ENCODE measurements at places on chromosomes 12 and 14.

DNA sequence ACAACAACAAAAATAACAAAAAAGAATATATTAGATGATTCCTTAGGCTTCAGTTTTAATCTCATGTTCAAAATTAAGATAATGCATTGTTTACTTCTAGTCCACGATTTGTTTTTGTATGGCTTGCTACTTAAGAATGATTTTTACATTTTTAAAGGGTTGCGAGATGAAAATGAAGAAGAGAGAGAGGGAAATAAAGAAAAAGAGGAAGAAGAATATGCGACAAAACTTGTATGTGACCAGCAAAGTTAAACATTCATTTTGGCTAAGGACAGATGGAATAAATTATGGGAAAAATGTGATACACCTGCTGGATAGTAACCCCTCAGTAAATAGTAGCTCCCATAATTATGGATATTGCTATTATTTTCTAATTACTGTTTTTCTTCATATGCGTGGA, 1.2 kb upstream of the GIT2 start:
- H3K27me3 ChIP-seq = no peaks in the 10 kb centered on the region
- no peak overlapping the region for H3K27ac ChIP-seq
- H3K4me3 ChIP-seq = no peak overlapping the region
- peaks cover 44% of the 10 kb centered on the region for H3K36me3 ChIP-seq

- peaks cover 2% of the 10 kb centered on the region for H3K4me1 ChIP-seq
- H3K27me3 ChIP-seq = no peaks in the 10 kb centered on the region
- H3K36me3 ChIP-seq = no peaks in the 10 kb centered on the region
- H3K4me3 ChIP-seq = no peak overlapping the region
- H3K27ac ChIP-seq = no peak overlapping the region
These were observed 412.3 kb downstream of the RAD51B start for GRCh38 chr14:68231898-68232297.

GRCh38 chr14:76376878-76377734, 1.2 kb downstream of the ESRRB start:
- H3K4me1 ChIP-seq = peaks cover 2% of the 10 kb centered on the region
- H3K27ac ChIP-seq = no peak overlapping the region
- H3K4me3 ChIP-seq = no peak overlapping the region
- no peaks in the 10 kb centered on the region for H3K36me3 ChIP-seq
- DNase-seq = no peak
- H3K27me3 ChIP-seq = peaks cover 77% of the 10 kb centered on the region

- peak overlapping the region; percentile 95 for H3K27ac ChIP-seq
- H3K27me3 ChIP-seq = no peaks in the 10 kb centered on the region
- peaks cover 52% of the 10 kb centered on the region for H3K4me1 ChIP-seq
- H3K4me3 ChIP-seq = peak overlapping the region; percentile 82
- peaks cover 12% of the 10 kb centered on the region for H3K36me3 ChIP-seq
These were observed 2.4 kb downstream of the SINHCAF start for GRCh38 chr12:31323391-31324115.

- H3K27ac ChIP-seq = peak overlapping the region; percentile 84
- peaks cover 6% of the 10 kb centered on the region for H3K36me3 ChIP-seq
- peak; percentile 47 for DNase-seq
- H3K4me1 ChIP-seq = peaks cover 55% of the 10 kb centered on the region
These were observed 485 bp downstream of the SENP1 start for GRCh38 chr12:48105321-48105866.

- H3K27me3 ChIP-seq = no peaks in the 10 kb centered on the region
- H3K4me1 ChIP-seq = peaks cover 2% of the 10 kb centered on the region
- DNase-seq = no peak
- H3K4me3 ChIP-seq = no peak overlapping the region
- peaks cover 12% of the 10 kb centered on the region for H3K36me3 ChIP-seq
These were observed 5.9 kb upstream of the VCPKMT start for GRCh38 chr14:50122291-50122690.

DNA sequence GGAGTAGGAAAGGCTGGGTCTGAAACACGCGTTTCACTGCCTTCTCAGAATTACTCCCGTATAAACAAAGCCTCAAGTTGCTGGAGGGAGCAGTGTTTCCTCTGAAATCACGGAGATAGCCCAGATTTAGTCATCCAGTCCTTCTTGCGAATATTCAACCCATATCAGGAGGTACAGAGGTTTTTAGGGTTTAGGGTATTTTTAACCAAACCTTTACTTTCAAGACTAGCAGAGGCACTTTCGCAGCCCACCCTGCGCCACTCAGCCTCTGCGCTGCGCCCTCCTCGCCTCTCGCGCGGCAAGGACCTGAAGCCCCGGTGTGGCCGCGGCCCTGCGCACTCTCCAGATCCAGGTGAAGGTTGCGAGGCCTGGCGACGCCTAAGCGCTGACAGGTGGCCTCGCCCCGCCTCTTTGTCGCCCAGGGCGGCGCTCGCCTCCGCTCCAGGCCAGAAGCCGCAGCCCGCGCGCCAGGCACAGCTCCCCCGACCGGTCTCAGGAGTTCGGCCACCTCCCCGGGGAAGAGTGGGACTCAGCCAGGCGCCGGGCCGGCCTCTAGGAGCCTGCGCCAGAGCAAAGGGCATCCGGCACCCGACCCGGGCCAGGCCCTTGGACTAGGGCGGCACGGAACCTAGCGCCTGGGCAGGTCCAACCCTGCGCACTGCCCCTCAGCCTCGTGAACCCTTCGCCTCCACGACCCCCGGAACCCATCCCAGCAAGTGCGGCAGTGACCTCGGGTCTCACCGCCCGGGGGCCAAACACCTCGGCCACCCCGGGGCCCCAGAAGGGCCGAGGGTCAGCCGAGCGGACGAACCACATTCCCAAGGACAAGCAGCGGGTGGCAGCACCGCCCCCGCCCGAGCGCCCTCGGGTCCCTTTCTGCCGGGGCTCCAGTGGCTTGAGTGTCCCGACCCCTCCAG, 1.8 kb upstream of the SAMD4A start:
- peaks cover 17% of the 10 kb centered on the region for H3K4me1 ChIP-seq
- peak; percentile 52 for DNase-seq
- H3K27ac ChIP-seq = no peak overlapping the region

DNA sequence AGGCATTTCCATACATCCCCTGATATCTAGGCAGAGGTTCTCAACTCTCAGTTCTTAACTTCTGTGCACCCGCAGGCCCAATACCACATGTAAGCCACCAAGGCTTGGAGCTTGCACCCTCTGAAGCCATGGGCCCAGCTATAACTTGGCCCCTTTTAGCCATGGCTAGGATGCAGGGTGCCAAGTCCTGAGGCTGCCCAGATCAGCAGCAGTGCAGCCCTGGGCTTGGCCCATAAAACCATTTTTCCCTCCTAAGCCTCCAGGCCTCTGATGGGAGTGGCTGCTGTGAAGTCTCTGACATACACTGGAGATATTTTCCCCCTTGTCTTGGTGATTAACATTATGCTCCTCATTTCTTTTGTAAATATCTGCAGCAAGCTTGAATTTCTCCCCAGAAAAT, 110.3 kb upstream of the CNTN1 start:
- no peak for DNase-seq
- no peaks in the 10 kb centered on the region for H3K4me1 ChIP-seq
- H3K27ac ChIP-seq = no peak overlapping the region
- no peaks in the 10 kb centered on the region for H3K27me3 ChIP-seq

GRCh38 chr14:54001189-54001878, 44.7 kb upstream of the BMP4 start:
- no peak overlapping the region for H3K4me3 ChIP-seq
- no peaks in the 10 kb centered on the region for H3K36me3 ChIP-seq
- no peak for DNase-seq
- no peaks in the 10 kb centered on the region for H3K27me3 ChIP-seq
- no peak overlapping the region for H3K27ac ChIP-seq

- peaks cover 3% of the 10 kb centered on the region for H3K27me3 ChIP-seq
- H3K4me3 ChIP-seq = no peak overlapping the region
- no peaks in the 10 kb centered on the region for H3K36me3 ChIP-seq
- no peak for DNase-seq
- H3K4me1 ChIP-seq = peaks cover 6% of the 10 kb centered on the region
These were observed 72.9 kb upstream of the TSPAN11 start for GRCh38 chr12:30853561-30854133.

DNA sequence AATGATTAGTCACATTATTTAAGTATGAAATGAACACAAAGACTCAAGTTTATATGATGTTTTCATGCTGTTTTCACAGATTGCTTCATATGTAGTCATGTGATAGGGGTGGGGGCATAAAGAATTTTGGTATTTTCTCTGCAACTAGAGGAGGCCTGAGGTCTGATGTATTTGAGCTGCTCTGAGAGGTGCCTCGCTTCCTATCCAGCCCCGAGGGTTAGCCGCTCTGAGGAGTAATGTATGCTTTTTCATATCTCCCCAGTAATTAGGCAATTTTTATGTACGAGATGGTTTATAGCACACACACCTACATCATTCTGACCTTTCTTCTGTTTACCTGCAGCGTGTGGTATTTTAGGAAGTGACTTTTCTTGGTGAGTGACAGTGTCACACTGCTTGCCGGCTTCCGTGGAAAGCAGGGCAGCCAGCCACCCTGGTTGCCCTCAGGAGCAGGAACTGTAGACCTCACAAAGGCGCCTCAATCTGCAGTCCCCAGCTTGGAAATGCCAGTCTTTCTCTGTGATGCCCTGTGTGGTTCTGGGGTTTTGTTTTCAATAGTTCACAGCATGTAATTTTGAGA, 106.4 kb downstream of the VRK1 start:
- no peak overlapping the region for H3K4me3 ChIP-seq
- H3K27ac ChIP-seq = no peak overlapping the region

DNA sequence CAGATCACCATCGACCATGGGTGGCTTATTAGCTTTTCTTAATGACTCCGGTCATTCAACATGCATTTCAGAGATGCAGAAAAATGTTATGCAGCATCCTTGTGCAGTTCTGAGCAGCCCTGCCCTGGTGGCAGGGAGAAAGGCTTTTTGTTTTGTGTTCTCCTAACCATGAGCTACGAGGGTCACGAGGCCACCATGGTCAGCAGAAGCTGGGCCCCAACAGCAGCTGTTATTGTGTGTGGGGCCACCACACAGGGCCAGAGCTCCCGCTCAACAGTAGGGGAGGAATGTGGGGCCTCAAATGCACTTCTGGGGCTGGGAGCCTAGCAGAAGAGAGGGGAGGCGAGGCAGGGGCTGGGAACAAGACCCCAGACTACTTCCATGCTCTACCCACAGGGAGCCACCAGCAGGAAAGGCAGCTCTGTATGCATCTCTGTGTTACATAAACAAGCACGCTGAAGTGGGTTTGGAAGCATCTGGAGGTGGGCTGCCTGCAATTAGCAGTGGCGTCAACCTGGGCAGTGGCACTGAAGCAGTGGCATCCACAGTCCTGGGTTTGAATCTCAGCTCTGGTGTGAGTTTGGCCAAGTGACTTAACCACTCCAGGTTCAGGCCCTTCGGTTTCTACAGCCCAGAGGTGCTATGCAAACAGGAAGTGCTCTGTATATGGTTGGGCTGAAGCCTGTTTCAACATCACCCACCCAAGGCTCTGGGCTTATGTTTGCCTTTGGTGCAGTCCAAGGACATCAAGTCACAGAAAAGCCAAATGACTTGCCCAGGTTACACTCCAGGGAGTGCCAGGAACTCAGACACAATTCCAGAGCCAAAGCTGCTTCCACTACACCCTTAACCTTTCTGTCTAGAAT, 16.3 kb downstream of the GLTP start:
- no peaks in the 10 kb centered on the region for H3K27me3 ChIP-seq
- no peak for DNase-seq
- peak overlapping the region; percentile 64 for H3K27ac ChIP-seq
- no peak overlapping the region for H3K4me3 ChIP-seq

GRCh38 chr14:104249089-104249488, 110.7 kb downstream of the KIF26A start:
- no peaks in the 10 kb centered on the region for H3K27me3 ChIP-seq
- no peak overlapping the region for H3K4me3 ChIP-seq
- H3K27ac ChIP-seq = no peak overlapping the region
- no peaks in the 10 kb centered on the region for H3K4me1 ChIP-seq
- no peak for DNase-seq
- H3K36me3 ChIP-seq = no peaks in the 10 kb centered on the region

DNA sequence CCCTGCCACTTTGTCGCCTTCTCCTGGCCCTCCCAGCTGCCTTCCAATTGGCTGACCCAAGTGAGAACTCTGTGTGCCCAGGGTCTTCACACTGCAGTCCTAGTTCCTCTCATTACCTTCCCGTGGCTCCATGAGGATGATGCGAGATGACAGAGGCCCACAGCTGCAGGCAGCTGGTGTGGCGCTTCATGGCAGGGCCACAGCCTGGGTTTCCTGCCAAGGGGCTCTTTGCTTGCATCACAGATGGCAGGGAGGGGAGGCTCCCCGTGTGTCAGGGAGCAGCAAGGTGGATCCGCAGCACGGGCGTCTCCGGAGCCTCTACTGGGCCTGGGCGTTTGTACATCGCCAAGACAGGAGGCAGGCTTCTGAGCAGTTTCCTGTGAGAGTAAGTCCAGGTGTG, 28.9 kb downstream of the DEGS2 start:
- no peak overlapping the region for H3K4me3 ChIP-seq
- H3K27me3 ChIP-seq = no peaks in the 10 kb centered on the region
- DNase-seq = no peak
- peaks cover 90% of the 10 kb centered on the region for H3K36me3 ChIP-seq
- H3K27ac ChIP-seq = peak overlapping the region; percentile 57
- no peaks in the 10 kb centered on the region for H3K4me1 ChIP-seq

DNA sequence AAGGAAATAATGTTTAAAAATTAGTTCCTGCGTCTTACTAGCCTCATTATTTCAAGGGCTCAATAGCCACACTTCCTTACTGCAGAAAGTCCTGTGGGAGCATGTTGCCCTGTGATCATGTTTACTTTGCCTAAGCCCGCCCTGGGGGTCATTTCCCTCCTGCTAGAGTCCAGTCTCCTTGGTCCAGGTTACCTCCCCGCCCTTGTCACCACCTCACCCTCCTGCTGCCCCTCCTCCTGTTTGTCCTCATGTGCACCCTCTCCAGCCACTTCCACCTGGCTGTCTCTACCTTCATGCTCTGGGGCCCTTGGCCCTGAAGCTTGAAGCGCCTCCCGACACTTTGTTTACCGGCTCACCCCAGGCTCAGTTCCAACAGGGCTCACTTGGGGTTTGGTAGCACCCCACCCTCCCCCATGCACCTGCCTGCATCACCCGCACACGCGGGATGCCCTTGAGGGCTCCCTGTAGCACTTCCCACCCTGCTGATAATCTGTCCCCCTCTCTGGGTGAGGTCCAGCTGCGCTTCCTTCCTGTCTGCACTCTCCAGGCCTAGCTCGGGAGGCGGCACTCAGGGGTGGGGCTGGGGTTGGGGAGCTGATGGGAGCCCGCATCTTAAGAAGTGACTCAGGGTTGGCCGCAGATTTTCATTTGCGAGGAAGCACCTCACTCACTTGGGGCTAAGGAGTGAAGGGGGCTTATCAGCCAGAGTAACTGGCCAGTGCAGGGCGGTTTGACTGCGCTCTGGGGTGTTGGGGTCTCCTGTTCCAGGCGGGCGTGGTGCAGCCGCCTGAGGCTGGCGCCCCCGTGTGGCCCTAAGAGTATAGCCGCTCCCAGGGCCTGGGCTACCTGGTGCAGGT, 40.1 kb downstream of the SMIM41 start:
- H3K36me3 ChIP-seq = no peaks in the 10 kb centered on the region
- H3K4me3 ChIP-seq = no peak overlapping the region
- H3K27me3 ChIP-seq = peaks cover 12% of the 10 kb centered on the region

- DNase-seq = no peak
- H3K27ac ChIP-seq = no peak overlapping the region
- no peak overlapping the region for H3K4me3 ChIP-seq
- H3K27me3 ChIP-seq = no peaks in the 10 kb centered on the region
- peaks cover 1% of the 10 kb centered on the region for H3K4me1 ChIP-seq
- peaks cover 46% of the 10 kb centered on the region for H3K36me3 ChIP-seq
These were observed 58.7 kb downstream of the KTN1 start for GRCh38 chr14:55638665-55639064.

GRCh38 chr12:117792877-117793424, 175.8 kb downstream of the KSR2 start:
- H3K27ac ChIP-seq = no peak overlapping the region
- no peak for DNase-seq
- no peaks in the 10 kb centered on the region for H3K4me1 ChIP-seq
- H3K4me3 ChIP-seq = no peak overlapping the region
